ENCODE measurements at places on chromosomes 13 and 19.

DNA sequence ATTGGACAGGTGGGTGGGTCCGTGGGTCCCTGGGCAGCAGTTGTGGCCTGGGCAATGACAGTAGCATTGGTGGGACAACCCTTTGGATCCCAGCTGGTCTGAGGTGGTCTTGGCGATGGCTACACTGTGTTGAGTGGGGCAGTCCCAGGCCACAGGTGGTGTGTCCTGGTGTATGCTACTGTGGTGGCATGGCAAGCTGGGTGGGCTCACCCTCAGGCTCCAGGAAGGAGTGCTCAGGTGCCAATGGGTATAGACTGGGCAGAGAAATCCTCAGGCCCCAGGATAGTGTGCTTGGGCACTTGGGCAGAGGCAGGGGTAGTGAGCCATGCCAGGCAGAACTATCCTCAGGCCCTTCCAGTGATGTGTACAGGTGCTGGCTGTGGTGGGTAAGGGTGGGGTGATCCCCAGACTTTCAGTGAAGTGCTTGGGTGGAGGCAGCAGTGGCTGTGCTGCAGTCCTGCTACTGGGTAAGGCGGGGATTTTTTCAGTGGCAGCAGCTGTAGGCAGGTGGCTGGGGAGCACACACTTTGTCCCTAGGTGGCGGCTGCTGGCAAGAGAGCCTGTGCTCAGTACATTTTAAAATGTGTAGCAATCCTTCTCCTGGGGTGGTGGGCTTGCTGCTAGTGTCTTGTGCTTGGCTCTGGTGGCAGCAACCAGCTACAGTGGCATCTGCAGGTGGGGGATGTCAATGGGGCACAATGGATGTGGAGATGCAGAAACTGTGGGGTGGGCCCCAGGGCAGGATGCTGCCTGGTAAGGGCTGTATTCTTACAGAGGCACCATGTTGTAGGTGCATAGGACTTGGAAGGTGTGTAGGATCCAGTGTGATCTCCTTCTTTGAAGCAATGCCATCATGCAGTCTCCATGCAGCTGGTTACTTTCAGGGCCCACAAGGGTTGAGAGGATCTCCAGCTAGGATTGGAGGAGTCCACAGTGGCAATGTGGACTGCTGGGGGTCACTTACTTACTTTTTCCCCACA is 64.9 kb downstream of the DNAJC3 start:
- DNase-seq = no peak

DNA sequence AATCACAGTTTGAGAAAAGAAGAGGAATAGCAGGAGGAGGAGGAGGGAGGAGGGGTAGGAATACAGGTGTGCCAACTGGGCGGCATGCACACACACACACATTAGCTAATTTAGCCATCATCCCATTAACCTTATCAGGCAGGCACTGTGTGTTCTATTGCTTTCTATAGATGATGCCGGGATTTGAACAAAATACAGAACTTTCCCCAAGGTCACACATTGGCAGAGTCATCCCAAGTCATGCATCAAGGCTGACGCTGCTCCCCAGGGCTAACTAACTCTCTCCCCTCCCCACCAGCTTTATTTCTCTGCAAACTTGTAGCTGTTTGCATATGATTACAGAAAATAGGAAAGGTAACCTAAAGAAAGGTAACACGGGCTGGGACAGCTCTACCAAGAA is 83.0 kb downstream of the NUFIP1 start:
- DNase-seq = no peak

DNA sequence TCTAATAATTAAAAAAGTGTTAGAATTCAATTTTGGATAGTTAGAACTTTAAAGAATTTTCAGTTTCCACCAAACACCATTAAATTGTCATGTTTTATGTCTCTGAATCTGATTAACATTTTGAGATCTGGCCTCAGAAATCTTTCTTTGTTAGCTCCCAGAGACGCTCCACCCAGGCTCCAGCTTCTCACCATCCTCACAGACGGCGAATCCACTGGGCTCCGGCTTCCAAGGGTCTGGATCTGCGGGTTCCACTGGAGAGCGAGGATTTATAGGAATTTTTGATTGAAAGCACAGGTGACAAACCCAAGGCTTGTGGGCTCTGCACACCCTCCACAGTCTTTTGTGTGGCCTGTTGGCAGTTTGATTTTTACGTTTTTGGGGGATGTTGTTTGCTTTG is 160.6 kb downstream of the URI1 start:
- no peak for DNase-seq

- no peak for DNase-seq
Observed at GRCh38 chr13:85379433-85379832, 419.8 kb downstream of the SLITRK6 start.

DNA sequence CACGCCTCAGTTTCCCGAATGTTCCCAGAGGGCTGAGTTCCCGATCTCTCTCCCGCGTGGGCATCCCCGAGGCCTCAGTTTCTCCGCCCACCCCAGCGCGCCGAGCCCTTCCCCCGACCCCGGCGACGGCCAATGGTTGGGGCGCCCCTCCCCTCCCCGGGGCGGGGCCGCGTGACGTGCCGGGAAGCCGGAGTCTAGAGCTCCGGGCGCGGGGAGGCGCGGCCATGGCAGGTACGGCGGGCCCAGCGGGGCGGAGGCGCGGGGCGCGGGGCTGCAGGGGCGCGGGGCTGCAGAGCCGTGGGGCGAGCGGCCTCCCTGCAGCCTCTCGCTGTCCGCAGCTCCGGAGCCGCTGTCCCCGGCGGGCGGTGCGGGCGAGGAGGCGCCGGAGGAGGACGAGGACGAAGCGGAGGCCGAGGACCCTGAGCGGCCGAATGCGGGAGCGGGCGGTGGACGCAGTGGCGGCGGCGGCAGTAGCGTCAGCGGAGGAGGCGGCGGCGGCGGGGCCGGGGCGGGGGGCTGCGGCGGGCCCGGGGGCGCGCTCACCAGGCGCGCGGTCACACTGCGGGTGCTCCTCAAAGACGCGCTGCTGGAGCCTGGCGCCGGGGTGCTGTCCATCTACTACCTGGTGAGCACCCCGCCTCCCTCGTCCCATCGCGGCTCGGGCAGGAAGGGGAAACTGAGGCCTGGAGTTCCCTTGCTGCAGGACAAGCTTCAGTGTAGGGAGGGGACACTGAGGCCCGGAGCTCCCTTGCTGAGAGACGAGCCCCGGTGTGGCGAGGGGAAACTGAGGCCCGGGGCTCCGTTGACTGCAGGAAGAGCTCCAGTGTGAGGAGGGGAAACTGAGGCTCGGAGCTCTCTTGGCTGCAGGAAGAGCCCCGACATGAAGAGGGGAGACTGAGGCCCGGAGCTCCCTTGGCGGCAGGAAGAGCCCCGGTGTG is at the start of gene MPND:
Gene MPND (plus strand): TSS at position 193 of the 938 bp plus-strand sequence. CDS start 32 bp downstream, at position 225.
- DNase-seq = peak; percentile 84

DNA sequence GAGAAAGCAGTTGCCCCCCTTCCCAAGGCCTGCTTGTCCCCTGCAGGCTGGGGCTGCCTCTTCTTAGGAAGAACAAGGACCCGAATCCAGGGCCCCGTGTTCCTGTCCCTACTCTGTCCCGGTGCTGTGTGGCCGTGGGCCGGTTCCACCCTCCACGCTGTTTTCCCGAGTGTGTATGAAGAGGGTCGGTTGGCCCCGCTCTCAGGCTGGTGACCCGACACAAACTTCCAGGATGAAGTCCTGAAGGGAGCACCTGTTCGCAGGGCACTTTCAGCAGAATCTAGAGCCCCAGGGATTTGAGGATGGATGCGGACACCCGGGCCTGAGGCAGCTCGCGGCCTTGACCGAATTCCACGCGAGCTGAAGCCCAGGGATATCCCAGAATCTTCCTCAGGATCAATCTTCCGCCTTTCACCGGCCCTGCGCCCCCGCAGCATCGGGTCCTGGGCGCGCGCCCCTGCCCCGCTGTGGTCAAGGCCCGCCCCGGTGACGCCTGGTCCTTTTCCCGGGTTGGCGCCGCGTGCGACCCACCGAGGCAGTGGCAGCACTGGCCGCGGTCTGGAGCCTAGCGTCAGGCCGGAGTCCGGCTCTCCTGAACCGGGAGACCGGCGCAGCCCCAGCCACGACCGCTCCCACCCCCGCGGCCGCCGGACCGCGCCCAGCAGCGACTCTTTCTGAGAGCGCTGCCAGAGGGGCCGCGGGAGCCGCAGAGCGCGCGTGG is 528 bp upstream of the CHST8 start:
- no peak for DNase-seq

GRCh38 chr13:100707818-100708740 is 33.5 kb upstream of the TMTC4 start:
- DNase-seq = no peak

DNA sequence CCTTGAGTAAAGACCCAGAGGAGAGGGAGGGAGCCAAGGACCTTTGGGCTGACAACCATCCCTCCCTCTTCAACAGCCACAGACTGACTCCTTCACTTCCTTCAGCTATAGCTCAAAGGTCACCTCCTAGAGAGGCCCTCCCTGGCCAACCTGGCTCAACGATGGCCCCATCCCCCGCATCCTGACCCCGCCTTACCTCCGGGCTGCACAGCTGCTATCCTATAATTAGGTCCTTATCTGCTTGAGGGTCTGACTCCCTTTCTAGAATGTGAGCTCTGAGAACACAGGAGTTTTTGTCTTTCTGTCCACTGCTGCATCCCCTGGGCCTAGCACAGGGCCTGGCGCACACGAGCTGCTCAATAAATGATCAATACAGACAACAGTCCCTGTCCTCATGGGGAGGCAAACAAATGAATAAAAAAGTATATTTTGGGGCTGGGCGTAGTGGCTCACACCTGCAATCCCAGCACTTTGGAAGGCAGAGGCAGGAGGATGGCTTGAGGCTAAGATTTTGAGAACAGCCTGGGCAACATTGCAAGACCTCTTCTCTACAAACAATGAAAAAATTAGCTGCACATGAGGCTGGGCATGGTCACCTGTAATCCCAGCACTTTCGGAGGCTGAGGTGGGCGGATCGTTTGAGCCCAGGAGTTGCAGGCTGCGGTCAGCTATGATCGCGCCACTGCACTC is 6.6 kb upstream of the LGALS4 start:
- DNase-seq = no peak

- no peak for DNase-seq
Observed at GRCh38 chr19:40612831-40613689, 11.9 kb downstream of the LTBP4 start.

DNA sequence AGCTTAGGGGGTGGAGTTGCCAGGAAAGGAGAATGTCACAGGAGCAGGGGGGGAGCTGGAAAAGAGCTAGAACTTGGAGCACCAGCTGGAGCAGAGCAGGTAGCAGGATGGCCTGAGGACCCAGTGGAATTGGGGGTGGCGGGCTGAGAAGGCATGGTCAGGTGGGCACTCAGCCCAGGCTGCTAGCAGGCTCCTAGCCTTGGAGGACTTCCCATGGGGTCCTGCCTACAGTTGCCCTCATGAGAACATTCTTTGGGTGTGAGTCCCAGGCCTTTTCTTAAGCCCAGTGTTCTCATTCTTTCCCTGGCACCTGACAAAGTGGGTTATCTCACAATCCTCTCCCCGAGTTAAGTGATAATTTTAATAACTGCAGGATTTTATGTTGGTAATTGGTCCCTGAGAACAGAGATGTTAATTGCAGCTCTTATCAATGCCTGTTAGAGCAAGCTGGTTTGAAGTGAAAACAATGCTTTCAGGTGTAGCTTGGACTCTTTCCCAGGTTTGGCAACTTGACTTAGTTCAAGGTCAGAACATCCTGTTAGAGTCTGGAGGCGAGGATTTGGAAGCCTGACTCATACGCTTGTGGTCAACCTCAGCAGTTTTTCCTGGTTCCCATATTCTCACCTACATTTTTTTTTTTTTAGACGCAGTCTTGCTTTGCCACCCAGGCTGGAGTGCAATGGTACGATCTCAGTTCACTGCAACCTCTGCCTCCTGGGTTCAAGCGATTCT is 18.1 kb upstream of the OLFM4 start:
- peak; percentile 53 for DNase-seq

DNA sequence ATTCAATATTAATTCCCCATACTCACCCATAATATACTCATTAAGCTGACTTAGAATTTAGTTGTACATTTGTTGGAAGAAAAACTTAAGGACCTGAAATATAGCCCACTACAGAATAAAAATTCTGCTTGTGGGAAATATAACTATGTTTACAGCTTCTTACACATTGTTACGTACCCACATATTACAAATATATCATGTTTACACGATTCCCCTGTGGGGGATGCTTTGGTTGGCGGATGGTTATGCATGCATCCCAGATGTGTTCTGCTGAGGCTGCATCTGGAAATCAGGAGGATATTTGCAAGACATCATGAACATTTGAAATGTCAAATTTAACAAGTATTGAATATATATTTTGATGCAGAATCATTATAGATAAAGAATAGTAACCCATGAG is 79.5 kb upstream of the KL start:
- no peak for DNase-seq

- DNase-seq = no peak
Observed at GRCh38 chr19:50693064-50693975, 26.3 kb downstream of the SHANK1 start.

- no peak for DNase-seq
Observed at GRCh38 chr13:48093588-48093987, 1.3 kb downstream of the MED4 start.

DNA sequence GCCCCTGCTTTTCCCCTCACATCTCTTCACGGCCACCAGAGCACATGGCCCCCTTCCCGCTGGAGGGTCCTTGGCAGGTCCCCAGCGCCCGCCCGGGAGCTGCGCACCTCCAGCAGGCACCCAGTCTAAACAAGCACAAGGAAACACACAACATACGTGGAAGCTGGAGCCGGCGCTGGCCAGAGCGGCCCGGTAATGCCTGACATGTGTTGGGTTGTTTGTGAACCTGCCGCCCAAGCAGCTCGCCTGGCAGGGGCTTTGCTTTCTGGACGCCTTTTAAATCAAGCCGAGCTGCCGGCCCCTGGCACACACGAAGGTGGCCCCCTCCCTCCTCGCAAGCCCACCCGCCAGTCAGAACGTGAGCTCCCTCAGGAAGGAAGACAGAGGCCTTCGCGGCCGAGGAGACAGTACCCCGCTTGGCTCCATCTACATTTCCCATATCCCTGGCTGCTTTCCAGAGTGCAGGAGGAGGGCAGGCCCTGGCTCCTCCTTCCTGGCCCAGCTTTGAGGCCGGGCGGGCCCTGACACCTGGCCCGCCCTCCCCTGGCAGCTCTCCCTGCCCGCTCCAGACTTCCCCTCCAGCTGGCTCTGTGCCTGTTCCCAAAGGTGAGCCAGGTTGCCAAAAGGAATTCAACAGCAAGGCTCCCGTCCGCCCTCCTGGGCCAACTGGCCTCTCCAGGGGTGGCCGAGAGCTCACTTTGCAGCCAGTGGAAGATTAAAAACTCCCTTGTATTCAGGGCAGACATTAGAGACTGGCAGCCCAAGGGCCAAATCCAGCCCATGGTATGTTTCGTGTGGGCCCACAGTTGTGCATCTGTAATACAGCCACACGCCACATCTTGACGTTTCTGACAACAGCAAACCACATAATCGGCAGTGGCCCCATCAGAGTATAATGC is 28.7 kb downstream of the COMP start:
- peak; percentile 92 for DNase-seq

- DNase-seq = no peak
Observed at GRCh38 chr19:50394017-50394416, 9.9 kb downstream of the POLD1 start.

- DNase-seq = no peak
Observed at GRCh38 chr19:6100284-6100915, 9.9 kb downstream of the RFX2 start.

- DNase-seq = no peak
Observed at GRCh38 chr13:28411831-28412353, 83.0 kb downstream of the FLT1 start.

GRCh38 chr13:97135883-97136282 is 86.2 kb upstream of the MBNL2 start:
- DNase-seq = no peak

GRCh38 chr19:17180997-17181702 is 34.0 kb upstream of the USE1 start:
- no peak for DNase-seq
